ENCODE measurements at places on chromosomes 1 and 21.

DNA sequence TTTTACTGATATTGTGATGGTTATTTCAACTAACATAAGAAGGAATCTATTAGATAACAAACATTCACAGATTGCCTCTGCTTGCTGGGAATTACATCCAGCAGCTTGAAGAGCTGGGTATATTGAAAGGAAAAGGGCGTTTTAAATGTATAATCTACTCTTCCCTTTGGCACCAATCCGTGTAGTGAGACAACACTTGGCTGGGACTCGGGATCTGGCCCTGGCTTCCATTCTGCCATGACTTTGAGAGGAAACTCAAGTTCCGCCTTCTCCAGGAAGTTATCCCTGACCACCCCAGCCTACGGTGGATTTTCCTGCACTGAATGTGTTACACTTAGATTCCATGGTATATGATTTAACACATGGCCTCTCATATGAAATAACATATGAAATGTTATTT is 86.9 kb upstream of the UBE2U start:
- no peak for DNase-seq

DNA sequence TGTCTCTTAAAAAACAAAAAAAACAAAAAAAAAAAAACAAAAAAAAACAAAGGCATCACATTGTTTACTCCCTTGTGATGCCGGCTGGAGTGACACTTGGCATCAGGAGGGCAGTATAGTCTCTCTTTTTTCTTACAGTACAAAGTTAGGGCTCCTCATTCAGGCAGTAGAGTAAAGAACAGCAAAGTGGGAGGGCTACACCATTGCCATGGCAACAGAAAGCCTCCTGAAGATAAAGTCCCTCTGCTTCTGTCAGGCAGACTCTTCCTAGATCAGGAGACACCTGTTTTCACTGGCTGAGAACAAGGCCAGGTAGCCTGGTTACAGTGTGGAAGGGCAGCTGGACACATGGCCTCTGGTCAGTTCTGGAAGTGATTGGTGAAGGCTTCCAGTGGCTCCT is 41.3 kb upstream of the RAB3GAP2 start:
- no peak for DNase-seq

DNA sequence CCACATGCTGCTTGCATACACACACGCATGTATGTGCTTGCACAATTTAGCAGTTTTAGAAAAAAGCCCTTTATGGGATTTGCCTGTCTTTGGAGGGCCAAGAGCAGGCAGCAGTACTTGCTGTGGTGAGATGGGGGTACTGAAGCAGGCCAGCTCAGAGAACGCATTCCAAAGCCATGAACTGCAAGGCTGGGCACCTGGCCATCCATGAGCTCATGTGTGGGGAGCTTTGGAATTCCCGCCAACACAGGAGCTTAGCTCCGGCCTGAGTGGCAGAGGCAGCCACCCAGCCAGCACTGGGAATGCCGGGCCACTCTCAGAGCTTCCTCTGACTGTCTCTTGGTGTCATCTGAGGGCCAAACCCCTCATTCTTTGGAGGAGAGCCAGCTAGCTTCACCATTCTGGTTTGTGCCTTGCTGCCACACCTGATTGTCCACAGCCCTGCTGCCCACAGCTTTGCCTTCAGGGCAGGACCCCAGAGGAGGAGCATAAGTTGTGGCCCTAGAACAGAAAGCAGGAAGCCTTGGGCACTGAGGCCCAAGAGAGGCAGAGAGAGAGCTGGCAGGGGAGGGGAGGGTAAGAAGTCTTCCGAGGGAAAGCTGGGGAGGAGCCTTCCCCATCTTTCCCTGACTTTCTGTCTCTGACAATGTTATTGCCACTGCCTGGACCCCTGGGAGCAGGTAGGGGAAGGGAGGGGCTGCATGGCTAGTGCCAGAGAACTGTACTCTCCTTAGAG is 92.1 kb upstream of the POU3F1 start:
- no peak for DNase-seq

- no peak for DNase-seq
Measured at GRCh38 chr1:185608177-185608576, 126.0 kb upstream of the HMCN1 start.

- no peak for DNase-seq
Measured at GRCh38 chr1:213687832-213688231, 299.9 kb upstream of the PROX1 start.
